Activated CD8-positive, alpha-beta memory T cell treated with anti-CD3 and anti-CD28 coated beads, Interleukin-2, amount 10 ng/mL, durations not matched to agents 7 days and 5 days (primary cell): ENCODE measurements at places on chromosomes 4 and X. TPM values are rescaled to one million over a fixed set of nuclear protein-coding genes. Genes with fewer than 3 reads are reported as not detected.

GRCh38 chr4:112312610-112313239 is 15.6 kb downstream of the ALPK1 start:
- H3K4me3 ChIP-seq: no peak overlapping the region
- H3K36me3 ChIP-seq: peaks cover 16% of the 10 kb centered on the region
- no peak for DNase-seq
- H3K4me1 ChIP-seq: peaks cover 7% of the 10 kb centered on the region

- no peaks in the 10 kb centered on the region for H3K4me1 ChIP-seq
- no peak overlapping the region for H3K27ac ChIP-seq
- DNase-seq: no peak
- H3K27me3 ChIP-seq: no peaks in the 10 kb centered on the region
These were observed 455.4 kb downstream of the IL15 start for GRCh38 chr4:142091691-142092182.

GRCh38 chr4:60759518-60760245 is 440.4 kb upstream of the ADGRL3 start:
- H3K4me1 ChIP-seq: no peaks in the 10 kb centered on the region
- H3K27ac ChIP-seq: no peak overlapping the region
- H3K27me3 ChIP-seq: no peaks in the 10 kb centered on the region
- no peak overlapping the region for H3K4me3 ChIP-seq

GRCh38 chrX:2507196-2507595 is 6.4 kb upstream of the DHRSX start:
- no peak for DNase-seq
- peaks cover 4% of the 10 kb centered on the region for H3K4me1 ChIP-seq
- no peak overlapping the region for H3K4me3 ChIP-seq
- no peaks in the 10 kb centered on the region for H3K36me3 ChIP-seq
- no peak overlapping the region for H3K27ac ChIP-seq

DNA sequence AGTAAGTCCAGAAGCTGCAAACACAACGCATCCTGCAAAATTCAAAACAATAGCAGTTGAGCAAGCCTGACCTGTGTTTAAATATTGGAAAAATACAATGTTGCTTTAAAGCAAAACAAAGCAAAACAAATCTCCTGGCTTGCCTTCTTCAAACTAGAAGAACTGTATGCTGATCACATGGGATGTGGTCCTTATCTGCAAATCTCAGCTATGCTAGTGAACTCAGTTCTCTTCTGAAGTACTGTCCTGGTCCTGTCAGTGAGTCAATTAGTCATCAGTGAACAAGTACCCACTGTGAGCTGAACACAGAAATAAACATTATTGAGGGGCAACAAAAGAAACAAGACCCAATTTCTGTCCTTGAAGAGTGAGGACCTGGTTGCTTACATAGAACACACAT is 522.5 kb downstream of the SMARCA1 start:
- H3K27me3 ChIP-seq: no peaks in the 10 kb centered on the region
- DNase-seq: no peak
- H3K4me3 ChIP-seq: no peak overlapping the region
- no peaks in the 10 kb centered on the region for H3K36me3 ChIP-seq
- H3K27ac ChIP-seq: no peak overlapping the region

DNA sequence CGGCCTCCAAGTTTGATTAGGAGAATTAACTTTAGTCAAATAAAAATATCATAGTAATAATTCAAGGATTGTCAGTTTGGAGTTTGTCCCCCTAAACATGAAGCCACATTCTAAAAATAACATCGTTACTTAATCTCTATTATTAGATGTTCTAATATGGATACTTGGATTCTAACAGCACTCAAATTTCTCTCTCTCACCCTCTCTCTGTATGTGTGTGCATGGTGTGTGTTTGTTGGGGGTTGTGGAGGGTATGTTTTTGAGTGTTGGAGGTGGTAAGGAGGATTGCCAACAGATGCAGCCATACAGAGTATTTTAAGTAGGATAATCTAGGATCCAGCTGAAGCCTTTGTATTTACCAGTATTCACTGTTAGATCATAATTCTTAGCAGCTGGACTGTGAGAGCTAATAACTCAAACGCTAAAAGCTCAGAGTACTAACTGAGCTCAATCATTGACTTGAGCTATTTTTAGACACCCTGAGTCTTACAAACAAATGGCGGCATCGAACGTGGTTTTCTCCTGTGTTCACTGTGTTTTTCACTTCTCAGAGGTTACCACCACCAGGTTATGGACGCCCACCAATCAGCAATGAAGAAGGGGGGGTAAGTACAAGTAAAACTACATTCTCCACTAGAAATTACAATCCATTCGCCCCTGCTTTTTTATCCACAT is 8.8 kb downstream of the ENAM start:
- no peak overlapping the region for H3K4me3 ChIP-seq
- peaks cover 5% of the 10 kb centered on the region for H3K4me1 ChIP-seq
- no peak overlapping the region for H3K27ac ChIP-seq
- no peak for DNase-seq
- peaks cover 12% of the 10 kb centered on the region for H3K27me3 ChIP-seq
- H3K36me3 ChIP-seq: no peaks in the 10 kb centered on the region

GRCh38 chr4:31283679-31284078 is 563.5 kb downstream of the PCDH7 start:
- no peaks in the 10 kb centered on the region for H3K36me3 ChIP-seq
- H3K4me3 ChIP-seq: no peak overlapping the region
- no peaks in the 10 kb centered on the region for H3K27me3 ChIP-seq
- DNase-seq: no peak
- H3K4me1 ChIP-seq: no peaks in the 10 kb centered on the region

GRCh38 chr4:100162027-100162685 is 28.1 kb downstream of the DDIT4L start:
- peak overlapping the region; percentile 52 for H3K27ac ChIP-seq
- H3K27me3 ChIP-seq: no peaks in the 10 kb centered on the region
- H3K4me3 ChIP-seq: no peak overlapping the region
- no peak for DNase-seq
- peaks cover 33% of the 10 kb centered on the region for H3K4me1 ChIP-seq
- H3K36me3 ChIP-seq: peaks cover 26% of the 10 kb centered on the region

- no peaks in the 10 kb centered on the region for H3K36me3 ChIP-seq
- no peak for DNase-seq
- H3K4me3 ChIP-seq: no peak overlapping the region
These were observed 317.5 kb upstream of the AGA start for GRCh38 chr4:177759729-177760128.

- no peak overlapping the region for H3K4me3 ChIP-seq
- DNase-seq: no peak
- no peak overlapping the region for H3K27ac ChIP-seq
- H3K36me3 ChIP-seq: no peaks in the 10 kb centered on the region
- peaks cover 21% of the 10 kb centered on the region for H3K27me3 ChIP-seq
These were observed 80.6 kb downstream of the PPP2R2C start for GRCh38 chr4:6391852-6392188.

RTL3 gene
- total RNA-seq: 0.12 TPM

SPATA4 gene
- total RNA-seq: not detected

AFF2 gene
- 0.42 TPM for total RNA-seq

EXOC1L gene
- not detected for total RNA-seq

PWWP3B gene
- total RNA-seq: not detected

GPR34 gene
- total RNA-seq: 1.3 TPM
